Bone marrow (tissue), 2 donors: ENCODE measurements at places on chromosomes 2 and 18.
A peak's percentile ranks its signal among the peaks of the same experiment; 100 is the strongest.

DNA sequence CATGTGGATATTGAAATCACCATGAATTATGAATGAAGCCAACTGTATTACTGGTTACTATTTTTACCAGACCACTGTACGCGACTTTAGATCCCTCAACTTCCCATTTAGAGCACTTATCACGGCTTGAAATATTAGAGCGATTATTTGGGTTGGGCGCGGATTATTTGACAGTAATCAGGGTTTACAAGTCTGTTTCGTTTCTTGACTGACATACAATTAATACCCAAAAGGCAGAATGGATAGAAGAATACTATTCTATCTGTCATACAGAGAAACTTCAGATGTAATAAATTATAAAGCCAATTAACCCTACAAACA lies 496 bp upstream of the NAPG start:
- DNase-seq: no peak

- DNase-seq: no peak
Observed at GRCh38 chr2:36964496-36965058, 1.8 kb downstream of the STRN start.

DNA sequence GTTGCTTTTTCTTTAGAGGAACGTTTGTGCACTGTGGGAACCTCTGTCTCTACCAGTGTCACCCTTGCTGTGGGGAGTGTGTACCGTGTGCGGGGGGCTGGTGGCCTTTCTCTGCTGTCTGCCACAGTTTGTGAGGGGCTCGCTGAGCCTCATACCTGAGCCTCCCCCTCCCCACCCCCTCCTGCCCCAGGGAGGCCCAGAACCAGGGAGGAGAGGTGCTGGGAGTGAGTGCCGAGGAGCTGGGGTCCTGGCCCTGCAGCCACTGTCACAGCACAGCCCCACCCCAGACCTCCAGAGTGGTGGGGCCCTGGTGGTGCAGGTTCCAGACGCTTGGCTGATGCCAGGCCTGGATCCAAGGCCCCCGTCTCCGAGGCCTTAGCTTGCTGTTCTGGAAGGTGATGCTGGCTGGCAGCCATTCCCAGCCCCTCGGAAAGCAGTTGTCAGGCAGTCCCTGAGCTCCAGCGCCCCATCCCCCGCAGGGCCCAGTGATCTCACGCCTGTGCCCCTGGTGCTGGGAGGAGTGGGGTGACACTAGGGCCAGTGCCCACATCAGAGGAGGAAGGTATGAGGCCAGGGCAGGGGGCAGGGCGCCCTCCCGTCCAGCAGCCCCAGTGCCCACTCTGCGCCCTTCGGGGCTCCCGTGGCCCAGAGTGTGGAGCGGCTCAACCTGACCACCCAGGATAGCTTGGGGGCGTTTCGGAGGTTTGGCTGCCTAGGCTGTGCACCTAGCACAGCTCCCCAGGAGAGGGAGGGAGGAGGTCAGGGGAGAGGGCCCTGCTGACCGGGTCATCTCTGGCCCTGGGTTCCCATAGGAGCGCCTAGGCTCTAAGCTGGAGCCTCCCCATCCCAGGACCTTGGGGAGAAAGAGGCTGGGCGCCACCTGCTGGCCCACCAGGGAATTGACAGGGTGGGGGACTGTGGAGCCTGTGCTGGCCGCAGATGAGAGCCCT lies 53.0 kb upstream of the ALPP start:
- peak; percentile 11 for DNase-seq

DNA sequence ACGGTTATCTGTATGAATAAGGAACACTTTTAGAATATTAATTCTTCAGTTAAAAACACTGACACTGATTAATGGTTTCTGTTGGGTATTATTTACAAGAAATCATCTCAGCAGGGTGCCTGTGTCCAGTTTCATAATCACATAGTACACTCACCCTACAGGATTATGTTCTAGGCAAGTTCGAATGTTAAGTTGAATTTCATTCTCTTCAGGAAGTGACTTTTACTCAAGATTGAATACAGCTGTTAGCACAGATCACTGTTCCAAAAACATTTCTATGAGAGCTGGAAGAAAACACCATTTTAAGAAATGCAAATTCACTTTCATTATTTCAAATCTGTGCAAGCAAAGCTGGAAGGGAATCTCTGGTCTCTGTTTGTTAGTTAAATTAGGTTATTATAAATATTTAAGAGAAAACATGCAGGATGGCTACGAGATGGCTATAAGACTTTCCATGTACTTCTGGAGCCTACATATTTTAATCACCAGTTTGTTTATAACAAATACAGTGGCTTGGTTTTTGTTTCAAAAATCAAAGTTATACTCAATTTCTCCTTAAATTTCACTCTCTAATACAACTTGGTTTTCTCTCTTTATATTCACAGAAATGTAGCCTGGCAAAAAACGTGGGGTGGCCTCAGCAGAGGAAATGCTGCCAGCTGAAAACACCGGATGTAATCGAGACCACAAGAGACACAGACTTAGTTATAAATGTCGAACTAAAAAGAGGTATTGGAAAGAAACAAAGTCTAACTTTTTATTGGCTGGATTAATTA lies 65.8 kb downstream of the RBMS1 start:
- no peak for DNase-seq

- DNase-seq: no peak
Observed at GRCh38 chr2:33110461-33110860, 163.7 kb downstream of the LTBP1 start.

DNA sequence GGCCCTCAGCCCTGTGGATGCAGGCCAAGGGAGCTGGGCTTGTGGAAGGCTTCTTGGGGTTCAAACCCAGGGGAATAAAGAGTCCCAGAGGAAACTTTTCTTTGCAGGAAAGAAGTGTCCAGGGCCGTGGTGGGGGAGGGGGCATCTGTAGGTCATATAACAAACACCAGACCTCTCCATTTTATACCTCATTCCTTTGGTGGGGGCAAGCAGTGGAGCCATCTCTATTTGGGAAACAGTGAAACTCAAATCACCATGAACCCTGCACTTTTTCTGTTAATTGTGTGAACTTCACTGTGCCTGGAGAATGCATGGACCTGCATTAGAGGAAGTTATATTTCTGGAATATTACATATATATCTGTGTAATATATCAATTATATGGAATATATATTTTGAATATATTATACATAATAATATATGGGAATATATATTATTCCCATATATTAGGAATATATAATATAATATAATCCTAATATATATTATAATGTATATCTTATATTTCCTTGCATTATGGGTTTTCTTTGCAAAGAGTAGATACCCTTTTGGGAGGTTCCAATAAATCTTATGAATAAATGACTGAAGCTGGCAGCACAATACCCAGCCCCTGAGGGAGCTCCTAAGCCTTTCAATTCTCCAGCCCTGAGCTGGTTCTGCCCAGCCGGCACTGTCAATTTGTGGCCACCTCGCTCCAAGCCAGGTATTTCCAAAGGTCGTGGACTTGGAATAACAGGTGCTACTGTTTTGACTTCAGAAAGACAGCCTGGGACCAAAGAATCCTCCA lies 97.7 kb upstream of the PKDCC start:
- no peak for DNase-seq

GRCh38 chr2:26172189-26172870 lies 558 bp upstream of the GAREM2 start:
- DNase-seq: no peak

DNA sequence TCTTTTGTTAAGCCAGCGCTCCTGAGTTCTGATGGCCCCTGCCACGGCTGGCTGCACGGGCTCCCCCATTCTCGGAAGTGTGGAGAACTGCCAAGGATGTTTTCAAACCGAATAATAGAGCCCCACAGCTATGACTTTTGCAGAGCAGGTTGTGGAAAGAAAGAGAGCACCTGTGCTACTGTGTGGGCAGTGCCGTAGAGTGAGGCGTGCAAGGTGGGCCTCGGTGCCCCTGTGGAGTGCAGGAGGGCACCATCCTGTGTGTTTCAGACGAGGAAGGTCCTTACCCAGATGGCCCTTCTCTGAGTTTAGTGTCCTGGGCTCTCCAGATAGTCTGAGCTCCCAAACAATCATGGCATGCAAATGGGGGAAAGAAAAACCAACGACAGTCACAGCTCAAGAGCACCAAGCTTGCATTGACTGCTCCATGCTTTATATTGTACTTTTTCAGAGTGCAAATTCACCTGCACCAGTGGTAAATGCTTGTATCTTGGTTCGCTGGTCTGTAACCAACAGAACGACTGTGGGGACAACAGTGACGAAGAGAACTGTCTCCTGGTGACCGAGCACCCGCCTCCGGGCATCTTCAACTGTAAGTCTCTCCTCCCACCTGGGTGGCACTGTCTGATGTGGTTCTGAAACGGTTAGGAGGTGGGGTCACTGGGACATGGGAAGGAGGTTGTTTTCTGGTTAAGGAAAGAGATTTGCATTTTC lies 219.4 kb downstream of the LDLRAD4 start:
- no peak for DNase-seq

GRCh38 chr2:213932-214693 lies 49.7 kb downstream of the SH3YL1 start:
- DNase-seq: no peak

DNA sequence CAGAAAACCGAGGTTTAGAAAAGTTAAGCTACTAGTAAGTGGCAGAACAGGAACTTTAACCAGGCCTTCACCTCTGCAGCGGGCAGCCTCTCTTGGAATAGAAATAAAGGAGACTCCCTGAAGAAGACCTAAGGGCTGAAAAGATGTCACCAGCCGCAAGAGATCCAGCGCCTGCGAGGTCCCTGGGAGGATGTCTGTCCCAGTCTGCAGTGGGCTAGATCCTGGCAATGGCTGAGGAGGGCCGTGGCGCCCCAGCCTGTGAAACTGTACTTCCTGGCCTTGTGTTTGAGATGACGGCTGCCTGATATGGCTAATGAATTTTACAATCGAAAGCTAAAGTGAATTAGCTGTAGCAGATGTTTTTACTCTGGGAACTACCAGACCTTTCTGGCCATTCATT lies 300.6 kb upstream of the SALL3 start:
- DNase-seq: no peak
